ENCODE measurements at places on chromosomes 4 and X.

GRCh38 chrX:113580486-113580885, 739.9 kb upstream of the AMOT start:
- DNase-seq: no peak

DNA sequence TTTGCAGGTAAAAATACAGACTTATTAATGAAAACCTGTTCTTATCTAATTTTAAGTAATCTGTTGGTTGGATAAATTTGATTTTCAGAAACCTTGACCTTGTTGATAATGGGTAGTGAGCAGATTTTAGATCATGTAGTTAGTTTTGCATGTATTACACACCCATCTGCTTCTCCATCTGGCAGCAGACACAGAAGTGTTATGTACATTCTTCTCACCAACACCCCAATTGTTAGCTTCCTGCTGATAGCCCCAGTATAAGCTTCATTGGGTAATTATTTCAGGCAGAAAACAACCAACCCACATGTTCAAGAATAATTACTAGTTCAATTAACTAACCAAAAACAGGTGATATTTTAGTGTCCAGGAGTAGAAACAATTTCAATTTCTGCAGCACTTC, 1740.5 kb upstream of the AGA start:
- no peak for DNase-seq

DNA sequence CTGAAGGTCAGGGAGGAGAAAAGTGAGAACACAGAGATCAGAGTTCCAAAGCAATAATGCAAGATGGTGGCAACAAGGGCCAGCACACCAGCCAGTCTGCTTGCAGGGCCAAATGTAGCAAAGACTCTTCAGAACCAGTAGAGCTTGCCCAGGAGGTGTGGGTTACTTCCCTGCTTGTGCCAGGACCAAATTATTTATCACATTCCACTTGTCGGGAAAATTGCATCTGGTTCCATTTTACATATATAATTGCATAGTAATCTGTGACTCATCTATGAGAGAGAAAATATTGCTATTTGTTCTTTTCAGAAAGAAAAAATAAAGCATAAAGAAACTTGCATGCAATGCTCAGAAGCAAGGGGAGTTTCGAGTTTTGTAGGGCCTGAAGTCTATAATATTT, 41.4 kb downstream of the MAML3 start:
- no peak for DNase-seq

GRCh38 chrX:119177278-119177677, 49.7 kb upstream of the KIAA1210 start:
- no peak for DNase-seq

DNA sequence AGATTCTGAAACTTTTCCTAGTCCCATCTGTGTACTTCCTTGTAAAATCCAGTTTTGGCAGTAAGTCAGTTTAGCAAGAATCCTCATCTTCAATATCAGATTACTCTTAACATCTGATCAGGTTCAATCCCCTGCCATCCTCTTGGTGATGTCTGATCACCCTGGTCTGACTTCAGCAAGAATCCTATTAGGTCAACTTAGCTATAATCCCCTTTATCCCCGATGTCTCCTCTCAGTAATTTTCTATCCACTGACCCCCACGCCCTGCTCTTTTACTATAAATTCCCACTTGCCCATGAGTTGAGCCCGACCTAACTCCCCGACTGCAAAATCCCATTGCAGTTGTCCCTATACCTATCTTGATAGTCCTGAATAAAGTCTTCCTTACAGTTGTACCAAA, 57.9 kb upstream of the PRSS48 start:
- DNase-seq: no peak

DNA sequence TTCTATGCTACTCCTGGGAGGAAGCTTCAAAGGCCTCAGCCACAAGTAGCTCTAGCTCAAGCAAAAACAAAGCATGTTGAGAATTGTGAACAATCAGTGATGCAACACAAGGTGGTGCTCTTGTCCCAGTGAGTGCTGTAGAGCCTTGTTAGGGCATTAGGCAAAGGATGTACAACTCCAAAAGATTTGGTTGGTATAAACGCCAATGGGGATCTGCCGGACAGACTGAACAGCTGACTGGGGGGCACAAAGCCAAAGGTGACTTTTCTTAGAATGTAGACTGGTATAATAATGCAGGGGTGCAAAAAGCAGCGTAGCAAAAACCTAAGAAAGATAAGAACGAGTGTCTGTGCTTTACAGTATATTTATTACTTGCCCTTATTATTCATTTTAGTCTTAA, 62.6 kb upstream of the ALB start:
- DNase-seq: peak; percentile 35

DNA sequence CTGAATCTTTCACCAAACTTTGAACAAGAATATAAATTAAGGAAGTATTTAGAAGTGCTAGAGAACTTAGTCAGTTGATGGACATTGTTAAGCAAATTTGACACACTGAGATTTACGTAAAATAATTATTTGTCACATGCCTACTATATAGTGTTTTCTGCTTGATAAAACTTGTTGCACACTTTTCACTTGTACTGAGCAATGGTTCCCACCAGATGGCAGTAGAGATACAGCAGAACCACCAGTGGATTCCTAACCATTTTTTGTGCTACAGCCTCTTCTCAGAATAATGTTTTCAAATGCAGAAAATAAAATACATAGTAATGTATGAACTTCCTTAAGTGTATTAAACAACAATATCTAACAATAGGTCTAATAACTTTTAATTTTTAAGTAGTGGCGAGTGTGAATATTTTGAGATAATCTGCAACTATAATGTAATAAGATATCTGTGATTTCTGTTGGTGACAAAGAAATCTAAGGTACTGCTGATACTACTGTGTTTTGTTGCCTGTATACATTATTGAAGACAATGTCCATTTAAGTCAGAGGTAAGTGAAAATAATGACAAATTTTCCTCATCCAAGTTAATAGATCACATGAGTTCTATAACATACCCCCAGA, 81.2 kb downstream of the APOOL start:
- DNase-seq: no peak

GRCh38 chr4:130043732-130044160, 947.8 kb downstream of the C4orf33 start:
- no peak for DNase-seq

GRCh38 chrX:103614999-103615398, 7.2 kb downstream of the TCEAL3 start:
- no peak for DNase-seq

DNA sequence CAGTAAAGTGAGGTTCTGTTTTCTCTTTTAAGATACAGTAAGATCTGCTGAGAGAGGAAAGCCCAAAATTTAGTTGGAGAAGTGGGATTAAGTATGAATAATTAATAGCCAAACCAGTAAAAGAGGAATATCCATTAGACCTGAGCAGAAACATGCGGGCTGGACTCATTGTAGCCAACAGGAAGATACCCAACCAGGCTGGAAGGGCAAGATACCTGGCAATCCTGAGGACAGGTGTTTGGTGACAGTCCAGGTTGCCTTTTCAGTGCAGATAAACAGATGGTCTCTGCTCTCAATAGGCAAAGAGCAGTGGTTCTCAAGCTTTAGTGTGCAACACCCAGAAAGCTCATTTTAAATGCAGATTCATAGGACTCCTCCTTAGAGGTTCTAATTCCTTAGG, 980.8 kb upstream of the GRID2 start:
- no peak for DNase-seq

GRCh38 chrX:72107320-72107719, 24.4 kb downstream of the RTL5 start:
- DNase-seq: peak; percentile 41

DNA sequence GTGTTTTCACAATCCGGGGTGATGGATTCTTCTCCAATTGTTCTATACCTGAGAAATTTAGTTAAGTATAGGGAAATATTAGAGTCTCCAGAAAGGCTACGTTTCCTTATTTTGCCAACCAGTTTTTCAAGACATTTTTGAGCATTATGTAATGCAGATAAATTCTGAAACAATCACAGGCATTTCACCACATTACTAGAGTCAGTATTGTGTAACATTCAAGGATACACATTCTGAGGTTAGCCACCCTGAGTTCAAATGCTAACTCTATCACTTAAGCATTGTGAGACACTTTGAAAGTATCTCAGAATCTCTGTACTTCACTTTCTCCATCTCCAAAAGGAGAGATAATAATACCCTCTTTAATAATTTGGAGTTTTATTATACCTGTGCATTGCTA, 10.6 kb downstream of the SULT1B1 start:
- DNase-seq: peak; percentile 59

DNA sequence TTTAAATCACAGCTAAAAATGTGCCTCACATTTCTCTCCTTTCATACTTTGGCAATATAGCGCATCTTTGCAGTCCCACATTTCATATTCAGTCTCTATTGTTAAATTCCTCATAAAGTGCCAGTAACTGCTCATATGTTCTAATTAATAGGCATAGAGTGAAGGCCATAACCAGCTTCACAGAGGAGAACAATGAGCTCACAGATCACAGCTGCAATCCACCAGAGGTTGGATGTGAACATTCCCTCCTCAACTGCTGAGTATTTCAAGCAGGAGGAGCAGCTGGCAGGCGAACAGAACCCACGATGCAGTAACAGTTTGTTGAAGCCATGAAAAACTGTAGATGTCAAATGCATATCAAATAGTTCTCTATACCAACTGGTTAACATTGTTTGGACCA, 2088.7 kb upstream of the AGA start:
- DNase-seq: no peak

GRCh38 chr4:14167876-14168510, 540.5 kb upstream of the BOD1L1 start:
- no peak for DNase-seq

DNA sequence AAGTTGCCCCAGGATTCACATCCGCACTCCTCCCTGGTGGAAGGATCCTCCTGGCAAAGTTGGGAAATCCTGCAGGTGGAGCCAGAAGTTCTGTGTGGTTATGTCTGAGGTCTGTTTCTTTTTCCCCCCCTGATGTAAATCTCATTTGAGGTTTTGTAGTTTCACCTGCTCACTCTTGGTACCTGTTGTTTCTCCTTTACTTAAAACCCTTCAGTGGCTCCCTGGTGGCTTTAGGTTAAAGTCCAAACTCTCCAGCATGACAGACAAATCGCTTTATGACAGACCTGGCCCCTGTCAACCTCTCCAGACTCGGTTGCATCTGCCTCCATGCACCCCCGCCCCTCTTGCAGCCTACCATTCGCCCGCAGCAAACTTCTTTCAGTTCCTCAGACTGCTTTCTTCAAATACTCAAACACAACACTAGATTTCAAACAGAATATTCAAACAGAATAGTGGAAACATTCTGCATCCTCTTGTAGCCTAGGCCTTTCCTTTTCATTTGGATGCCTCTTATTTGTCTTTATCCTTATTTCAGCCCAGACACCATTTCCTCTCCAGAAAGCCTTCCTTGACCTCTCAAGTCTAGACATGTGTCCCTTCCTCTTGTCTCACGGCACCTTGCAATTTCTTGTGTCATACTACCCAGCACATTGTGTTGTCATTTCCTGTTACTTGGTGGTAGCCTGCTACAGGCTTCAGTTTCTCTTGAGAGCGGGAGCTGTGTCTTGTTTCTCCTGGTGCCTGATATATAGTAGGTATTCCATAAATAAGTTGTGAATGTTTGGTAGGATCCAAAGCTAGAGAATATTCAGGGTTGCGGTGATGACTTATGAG, 24.8 kb downstream of the IL13RA1 start:
- DNase-seq: peak; percentile 45

DNA sequence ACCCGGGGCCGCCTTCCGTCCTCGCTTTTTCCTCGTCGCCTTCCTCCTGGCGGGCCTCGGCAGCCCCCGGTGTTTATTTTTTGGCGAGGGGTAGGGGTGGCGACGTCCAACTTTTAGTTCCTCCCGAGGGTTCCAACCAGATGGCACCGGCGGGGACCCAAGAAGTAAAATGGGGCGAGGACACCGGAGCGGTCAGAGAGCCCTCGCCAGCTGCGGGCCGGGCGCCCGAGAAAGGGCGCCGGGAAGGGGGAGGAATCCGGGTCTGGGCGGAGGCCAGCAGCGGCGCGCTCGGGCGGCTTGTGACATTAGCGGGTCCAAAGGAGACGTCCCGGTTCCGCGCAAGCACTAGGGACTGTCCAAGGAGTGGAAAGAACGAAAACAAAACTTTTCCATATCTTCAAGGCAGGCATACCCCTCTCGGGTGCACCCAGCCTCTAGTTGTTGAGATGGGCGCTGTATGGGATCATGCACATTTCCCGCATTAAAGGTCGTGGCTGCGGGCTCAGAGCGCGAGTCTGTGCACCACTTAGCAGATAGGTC, 691 bp upstream of the USP46 start:
- peak; percentile 31 for DNase-seq

GRCh38 chr4:129453524-129454200, 357.7 kb downstream of the C4orf33 start:
- DNase-seq: no peak

- no peak for DNase-seq
Measured at GRCh38 chr4:108168671-108169523, at the start of gene LEF1. TSS of gene LEF1 (minus strand) at chr4:108168932. CDS start at chr4:108167767, 1,165 bp downstream.

DNA sequence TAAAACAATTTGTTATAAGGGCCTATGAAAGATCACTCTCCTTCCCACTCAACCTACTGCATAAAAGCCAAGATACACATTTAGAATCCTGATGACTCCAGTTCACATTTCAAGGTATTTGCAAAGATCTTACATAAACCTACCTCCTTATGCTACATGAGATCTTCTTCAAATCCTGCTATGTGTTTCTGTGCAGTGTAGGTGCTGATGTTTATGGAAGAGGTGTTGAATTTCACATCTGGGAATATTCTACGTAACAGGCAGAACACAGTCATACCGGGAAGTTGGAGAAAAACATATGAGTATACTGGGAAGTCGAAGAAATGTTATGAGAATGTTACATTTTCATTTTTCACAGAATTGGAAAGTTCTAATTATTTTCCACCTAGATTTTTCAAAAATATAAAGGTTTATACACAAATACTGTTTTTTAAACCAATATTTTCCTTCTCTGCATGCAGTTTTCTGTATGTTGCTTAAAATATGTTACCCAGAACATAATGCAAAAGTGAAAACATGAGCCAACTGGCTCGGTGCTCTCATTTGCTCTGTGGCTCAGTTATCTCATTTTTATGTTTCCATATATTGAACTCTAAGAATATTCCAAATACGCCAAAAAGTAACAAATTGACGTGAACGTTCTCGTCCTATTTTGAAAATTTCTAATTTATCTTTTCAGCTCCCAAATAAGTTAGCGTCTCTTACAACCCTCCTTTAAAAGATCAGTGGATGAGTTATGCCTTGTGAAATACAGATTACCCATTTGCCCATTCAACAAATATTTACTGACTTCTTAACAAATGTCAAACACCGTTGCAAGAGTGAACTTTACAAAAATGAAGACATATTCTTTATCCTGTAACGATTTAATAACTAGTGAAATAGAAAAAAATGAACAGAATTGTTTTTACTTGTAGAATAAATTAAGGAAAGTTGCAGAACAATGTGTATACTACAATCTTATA, 899.3 kb downstream of the STIM2 start:
- no peak for DNase-seq

- no peak for DNase-seq
Measured at GRCh38 chr4:47263721-47264120, 199.8 kb downstream of the COMMD8 start.

GRCh38 chr4:169238445-169238844, 32.3 kb downstream of the SH3RF1 start:
- no peak for DNase-seq

GRCh38 chr4:153217440-153217839, 13.2 kb downstream of the TRIM2 start:
- DNase-seq: peak; percentile 39

GRCh38 chr4:128358913-128359279, 71.3 kb upstream of the PGRMC2 start:
- DNase-seq: no peak

All from inflammatory macrophage treated with lipopolysaccharide for 1 hour (primary cell).